ENCODE measurements at places on chromosomes 3 and 15.

- DNase-seq: no peak
Measured at GRCh38 chr3:69690-70089, 126.9 kb upstream of the CHL1 start.

DNA sequence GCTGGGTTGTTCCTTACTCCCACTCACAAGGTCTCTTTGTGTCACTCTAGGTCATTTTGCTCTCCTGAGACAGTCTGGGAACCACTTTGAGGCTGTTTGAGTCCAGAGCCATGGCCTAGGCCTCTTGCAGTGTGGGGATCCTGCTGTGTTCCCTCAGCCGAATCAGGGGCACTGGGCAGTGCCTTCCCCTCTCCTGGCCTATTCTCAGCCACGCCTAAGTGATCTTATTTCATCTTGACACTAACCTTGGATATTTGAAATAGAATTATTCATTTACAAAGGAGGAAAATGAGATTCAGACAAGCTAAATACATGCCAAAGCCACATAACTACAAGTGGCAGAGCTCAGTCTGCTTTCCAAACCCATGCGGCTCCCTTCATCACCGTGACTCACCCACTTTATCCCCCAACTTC is 557.2 kb upstream of the TBL1XR1 start:
- no peak for DNase-seq

- DNase-seq: no peak
Measured at GRCh38 chr3:172329070-172329469, 119.2 kb downstream of the GHSR start.

GRCh38 chr15:91627473-91628278 is 225.8 kb upstream of the SLCO3A1 start:
- DNase-seq: no peak

DNA sequence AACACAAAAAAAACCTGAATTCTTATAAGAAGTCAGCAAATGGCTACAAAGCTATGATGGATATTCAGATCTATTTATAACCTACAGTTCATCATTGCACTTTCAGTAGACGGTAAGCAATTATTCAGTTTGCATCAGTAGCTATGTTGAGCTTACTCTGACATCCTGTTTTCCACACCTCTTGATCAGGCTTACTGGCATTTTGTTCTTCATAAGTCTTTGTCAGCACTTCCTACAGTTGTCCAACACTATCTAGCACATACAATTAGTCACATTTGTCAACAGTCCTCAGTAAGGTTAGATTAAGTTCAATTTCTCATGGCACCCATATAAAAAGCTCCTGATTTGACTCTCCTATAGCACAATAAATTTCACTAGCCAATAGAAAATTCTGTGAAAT is 71.2 kb upstream of the ST3GAL6 start:
- DNase-seq: no peak

DNA sequence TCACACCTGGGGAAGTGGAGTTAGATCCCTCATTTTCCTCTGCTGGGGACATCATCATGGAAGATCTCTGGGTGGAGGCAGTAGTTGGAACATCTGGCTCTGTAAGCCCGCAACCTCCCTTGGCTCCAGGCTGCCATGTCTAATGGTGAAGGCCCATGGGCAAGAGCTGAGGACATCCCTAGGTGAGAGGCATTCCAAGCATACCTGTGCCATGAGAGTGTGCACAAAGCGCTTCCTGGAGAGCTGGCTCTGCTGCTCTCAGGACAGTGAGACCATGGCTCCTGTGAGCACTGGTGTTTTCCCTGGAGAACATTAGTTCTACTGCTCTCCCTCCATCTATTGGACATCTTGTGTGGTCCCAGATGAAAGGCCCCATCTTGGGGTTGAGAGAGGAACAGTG is 7.7 kb downstream of the MAPKAPK3 start:
- no peak for DNase-seq

DNA sequence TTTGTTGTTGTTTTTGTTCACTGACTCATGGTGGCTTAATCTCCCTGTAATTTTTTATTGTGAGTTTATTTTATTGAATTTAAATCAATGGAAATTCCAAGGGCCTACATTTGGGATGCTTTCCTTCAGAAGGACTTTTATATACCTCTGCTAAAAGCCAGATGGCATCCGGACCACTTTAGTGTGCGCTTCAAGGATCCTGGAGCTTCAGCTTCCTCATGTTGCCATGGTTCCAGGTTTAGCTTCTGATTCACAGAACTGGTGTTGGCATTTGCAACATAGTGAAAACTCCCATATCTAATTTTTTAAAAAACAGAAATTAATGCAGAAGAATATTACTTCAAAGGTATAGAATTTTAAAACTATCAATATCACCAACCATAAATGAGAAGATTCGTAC is 8.5 kb upstream of the HACD2 start:
- DNase-seq: no peak

DNA sequence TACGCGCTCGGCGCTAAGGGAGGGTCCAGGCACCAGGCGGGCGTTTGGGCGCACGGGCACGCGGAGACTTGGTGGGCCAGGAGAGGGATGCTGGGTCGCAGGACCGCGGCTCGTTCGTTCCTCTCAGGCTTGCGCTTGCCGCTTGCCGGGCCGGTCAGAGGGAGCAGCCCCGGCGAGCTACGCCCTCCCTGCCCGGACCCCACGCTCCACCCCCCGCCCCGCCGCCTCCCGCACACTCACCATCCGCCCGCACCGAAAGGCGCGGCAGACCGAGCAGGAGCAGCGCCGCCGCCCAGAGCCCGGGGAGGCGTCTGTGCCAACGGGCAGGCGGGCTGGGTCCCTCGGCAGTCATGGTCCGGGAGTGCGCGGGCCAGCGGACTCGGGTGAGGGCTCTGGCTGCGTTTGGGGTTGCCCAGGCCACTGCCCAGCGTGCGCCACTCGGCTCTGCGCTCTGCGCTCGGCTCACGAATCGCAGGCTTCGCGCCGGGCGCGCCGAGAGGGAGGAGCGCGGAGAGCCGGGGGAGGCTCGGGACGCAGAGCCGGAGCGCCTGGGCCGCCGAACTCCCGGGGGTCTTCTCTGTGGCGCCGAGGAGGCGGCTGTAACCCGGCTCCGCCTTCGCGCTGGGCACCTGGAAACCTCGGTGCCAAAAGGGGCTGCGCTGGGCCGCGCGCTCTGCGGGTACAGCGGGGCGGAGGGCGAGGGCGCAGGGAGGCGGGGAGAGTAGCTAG is at the start of gene SUSD5:
Gene SUSD5, minus strand, starts transcription at position 365 of the 729 bp plus-strand sequence. Its CDS starts 13 bp downstream, at position 352.
- no peak for DNase-seq

- no peak for DNase-seq
Measured at GRCh38 chr15:99052205-99052604, 44.6 kb upstream of the PGPEP1L start.

GRCh38 chr3:8524656-8525399 is 23.2 kb downstream of the LMCD1 start:
- DNase-seq: no peak

GRCh38 chr3:13501958-13502790 is 22.1 kb downstream of the HDAC11 start:
- DNase-seq: no peak

GRCh38 chr3:80994085-80994665 is 767.3 kb downstream of the GBE1 start:
- no peak for DNase-seq

DNA sequence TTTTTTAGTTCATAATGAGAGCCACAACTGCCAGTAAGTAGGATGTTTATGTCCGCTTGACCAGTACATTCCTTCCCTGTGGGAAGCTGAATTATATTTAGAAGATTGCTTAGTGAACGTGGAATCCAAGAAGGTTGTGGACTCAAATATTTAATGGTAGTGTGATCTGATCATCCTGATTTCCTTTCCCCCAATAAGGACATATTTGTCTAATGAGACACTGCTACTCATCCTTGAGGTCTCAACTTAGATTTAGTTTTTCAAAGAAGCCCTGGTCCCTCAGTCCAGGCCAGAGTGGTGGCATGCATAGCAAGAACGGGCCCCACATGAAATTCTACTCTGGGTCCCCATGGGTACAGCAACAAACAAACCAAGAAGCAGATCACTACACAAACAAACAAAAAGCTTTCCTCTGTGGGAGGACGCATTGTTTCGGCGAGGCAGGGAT is 60.8 kb downstream of the USP13 start:
- no peak for DNase-seq

GRCh38 chr15:59294574-59295260 is 78.0 kb downstream of the MYO1E start:
- no peak for DNase-seq

DNA sequence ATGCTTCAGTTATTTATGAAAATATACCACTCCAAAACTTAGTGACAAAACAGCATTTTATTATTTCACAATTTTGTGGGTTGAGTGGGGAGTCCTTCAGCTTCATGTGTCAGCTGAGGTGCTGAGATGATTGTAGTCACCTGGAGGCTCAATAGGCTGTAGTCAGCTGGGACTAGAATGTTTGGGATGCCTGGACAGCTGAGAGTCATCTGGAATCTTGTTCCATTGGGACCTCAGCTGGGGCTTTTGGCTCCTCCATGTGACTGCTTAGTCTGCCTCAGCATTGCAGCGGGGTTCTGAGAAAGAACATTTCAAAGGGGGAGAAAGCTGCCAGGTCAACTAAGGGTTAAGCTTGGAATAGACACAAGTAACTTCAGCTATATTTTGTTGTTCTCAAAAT is 13.4 kb downstream of the STT3B start:
- no peak for DNase-seq

- DNase-seq: no peak
Measured at GRCh38 chr3:193589129-193589528, 3.9 kb upstream of the OPA1 start.

GRCh38 chr3:15217841-15218267 is 11.8 kb downstream of the CAPN7 start:
- DNase-seq: no peak

DNA sequence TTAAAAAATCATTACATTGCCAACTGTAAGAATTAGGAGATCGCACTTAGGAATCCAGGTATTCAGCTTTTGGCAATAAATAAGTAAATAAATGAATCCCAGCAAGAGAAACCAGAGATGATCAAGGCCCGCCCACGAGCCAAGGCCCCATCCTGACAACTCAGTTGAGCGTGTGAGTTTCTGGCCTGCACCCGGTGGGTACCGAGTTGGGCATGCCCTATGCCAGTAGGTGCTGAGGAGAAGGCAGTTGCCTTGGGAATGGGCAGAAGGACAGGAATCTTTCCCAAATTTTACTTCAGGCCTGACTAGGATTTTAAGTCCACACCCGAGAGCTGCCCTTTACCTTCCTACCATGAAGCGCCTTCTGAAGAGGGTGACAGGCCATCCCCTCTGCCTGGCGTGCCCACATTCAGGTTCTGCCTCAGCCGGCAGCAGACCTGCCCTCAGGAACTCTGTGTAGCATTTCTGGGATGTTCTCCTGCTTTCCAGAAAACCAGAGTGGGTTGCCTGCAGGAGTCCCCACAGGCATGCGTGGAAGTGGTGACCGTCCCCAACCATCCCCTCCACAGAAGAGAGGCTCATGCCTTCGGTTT is 99.3 kb upstream of the ALDH1A3 start:
- DNase-seq: no peak

DNA sequence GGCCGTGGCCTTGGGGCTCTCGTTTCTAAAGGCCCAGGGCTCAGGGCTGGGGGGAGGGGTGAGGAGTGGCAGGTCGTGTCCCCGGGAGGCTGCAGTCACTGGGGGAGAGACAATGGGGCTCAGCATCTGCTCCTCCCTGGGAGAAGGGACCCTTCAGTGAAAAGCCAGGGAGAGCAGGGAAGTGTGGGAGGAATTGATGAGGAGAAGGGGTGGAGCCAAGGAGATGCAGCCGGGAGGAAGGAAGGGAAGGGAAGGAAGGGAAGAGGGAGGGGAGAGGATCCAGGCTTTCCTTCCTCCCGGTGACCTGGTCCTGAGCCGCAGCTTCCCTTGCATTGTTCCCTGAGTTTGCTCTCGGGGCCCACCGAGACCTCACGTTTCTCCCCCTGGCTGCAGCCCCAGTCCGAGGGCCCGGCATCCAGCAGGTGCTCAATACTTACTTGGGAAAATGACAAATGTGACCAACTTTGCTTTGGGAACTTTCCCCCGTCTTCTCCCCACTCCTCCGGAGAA is 1.4 kb upstream of the ZNF710 start:
- no peak for DNase-seq

DNA sequence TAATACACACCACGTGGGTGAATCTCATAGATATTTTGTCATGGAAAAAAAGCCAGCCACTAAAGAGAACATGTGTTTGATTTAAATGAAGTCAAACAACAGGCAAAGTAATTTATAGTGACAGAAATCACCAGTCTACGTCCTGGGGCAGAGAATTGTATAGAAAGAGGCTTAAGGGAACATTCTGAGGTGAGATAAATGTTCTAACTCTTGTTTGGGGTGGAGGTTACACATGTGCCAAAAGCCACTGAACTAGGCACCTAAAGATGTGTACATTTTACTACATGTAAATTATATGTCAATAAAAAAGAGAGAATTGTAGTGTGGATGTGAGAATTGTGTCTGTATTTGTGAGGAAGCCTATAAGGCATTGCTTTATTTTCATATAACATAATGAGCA is 184.9 kb downstream of the NEK10 start:
- DNase-seq: no peak

DNA sequence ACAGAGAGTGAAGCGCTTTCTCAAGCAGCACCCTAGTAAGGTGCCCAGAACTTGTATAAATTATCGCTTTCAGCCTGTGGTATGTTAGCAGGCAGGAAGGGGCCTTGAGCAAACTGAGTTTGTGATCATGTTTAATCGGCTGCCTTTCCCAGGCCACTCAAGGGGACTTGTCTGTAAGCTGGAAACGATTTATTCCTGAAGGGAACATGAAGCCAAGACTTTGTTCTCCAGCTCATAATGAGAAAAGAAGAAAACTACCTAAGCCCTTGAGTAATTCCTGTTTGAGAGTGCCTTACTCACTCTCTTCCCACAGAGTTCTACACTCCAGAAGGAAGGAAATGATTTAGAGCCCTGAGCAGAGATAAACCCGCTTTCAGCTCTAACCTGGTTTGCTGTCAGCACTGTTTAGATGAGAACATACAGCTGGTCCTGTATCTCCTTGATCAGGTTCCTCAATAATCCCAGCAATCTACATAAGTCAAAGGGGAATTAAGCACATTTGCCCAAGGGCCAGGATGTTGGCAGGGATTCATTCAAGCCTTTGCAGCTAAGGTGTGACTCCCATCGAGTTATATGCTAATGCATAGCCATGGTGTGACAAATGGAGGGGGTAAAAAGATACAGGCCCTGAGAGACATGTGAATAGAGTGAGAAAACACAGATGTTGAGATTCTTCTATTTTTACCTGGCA is 187.7 kb upstream of the SLC24A5 start:
- DNase-seq: no peak

- DNase-seq: no peak
Measured at GRCh38 chr3:107796791-107797190, 274.0 kb downstream of the BBX start.

DNA sequence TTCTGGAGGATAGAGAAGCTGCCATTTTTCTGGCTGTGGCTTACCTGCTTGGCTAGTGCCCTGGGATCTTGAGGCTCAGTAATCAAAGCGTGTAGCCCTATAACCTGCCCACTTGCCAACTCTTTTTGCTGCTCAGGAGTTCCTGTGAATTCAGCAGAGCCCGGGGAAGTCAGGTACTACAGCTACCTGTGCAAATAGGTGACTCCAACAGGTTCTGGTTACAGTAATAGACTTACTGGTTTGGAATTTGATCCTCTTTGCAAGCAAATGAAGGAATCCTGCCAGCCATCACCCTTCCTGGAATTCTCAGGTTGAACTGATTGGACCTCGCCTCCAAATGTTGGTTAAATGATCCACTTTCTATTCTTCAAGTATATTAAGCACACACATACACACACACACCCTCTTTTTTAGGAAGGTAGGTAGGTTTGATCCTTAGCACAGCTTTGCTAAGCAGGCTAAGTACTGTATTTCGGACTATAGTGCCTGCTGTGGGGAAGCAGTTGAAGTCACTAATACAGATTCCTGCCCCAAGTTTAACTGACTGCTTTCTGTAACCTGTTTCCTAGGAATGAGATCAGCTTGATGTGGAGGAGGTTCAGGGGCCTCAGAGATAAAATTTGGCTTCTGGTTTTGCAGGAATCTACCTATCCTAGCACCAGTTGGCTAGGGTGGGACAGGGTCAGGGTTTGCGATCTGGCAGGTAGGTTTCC is 2.3 kb downstream of the PPCDC start:
- no peak for DNase-seq

All from hematopoietic multipotent progenitor cell treated with erythropoietin and hydrocortisone succinate and interleukin-3 and kit ligand, for 15 days (in vitro differentiated cells).